ENCODE measurements at places on chromosomes 4 and X.

DNA sequence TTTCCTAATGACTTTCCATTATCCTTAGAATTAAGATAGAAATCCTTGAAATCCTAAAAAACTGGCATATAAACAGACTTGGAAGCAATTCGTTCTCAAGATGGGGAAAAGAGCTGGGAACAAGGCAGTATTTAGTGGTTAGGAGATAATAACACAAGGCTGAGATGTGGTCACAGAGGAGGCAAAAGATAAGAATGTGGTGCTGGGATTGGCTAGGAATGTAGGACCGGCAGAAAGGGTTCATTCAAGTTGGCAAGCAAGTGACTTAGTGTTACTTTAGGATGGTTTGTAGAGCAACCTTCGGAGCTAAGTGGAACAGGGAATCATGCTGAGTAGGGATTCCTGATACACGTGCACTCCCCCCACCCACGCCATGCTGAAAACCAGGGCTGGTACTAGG is 121.9 kb upstream of the RPS6KA3 start:
- DNase-seq: no peak

DNA sequence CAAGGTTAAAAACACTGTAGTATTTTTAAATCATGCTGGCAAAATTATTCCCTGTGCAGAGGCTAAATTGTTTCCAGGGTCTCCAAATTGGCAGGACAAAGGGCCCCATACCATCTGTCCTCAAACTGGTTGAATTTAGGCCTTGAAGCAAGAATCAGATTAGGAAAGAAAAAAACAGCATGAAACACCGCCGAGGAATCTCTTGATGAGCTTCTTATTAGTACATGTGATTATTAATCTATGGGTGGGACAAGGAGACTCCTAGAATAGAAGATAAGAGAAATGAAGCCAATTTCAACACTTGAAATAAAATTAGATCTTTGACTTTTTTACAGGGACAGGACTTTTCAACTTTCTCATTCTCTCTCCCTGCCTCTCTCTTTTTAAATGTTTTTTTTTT is 7.1 kb upstream of the CLNK start:
- DNase-seq: no peak

GRCh38 chr4:165583341-165583740 is 204.5 kb downstream of the CPE start:
- DNase-seq: no peak

- peak; percentile 35 for DNase-seq
Measured at GRCh38 chrX:44244008-44244407, 99.5 kb downstream of the EFHC2 start.

DNA sequence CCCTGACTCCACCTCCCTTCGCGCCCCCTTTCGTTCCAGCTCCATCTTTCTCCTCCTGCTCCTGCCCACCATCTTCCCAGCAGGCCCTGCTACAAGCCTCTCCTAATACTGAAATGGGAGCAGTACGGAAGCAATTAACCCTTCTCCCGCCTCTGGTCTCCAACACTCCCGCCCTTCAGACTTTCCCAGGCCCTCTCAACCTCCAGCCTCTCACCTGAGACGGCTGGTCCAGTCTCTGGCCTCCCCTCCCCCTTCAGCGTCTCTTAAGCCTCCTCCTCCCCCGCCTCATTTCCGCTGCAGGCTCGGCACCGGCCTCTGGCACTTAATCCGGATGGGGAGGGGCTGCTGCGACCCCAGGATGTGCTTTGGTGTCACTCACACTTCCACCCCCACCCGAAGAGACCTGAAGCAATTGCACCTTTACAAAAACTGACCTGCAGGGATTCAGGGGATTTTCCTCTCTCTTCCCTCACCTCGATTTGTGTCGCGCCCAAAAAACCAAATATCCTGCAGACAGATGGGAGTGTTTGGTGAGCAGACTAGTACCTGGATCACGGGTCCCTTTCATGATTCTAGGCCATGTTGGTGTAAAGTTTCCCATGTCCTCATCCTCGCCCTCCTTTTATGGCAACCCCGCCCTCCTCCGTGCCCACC is 657 bp downstream of the TCEAL8 start:
- DNase-seq: peak; percentile 21

DNA sequence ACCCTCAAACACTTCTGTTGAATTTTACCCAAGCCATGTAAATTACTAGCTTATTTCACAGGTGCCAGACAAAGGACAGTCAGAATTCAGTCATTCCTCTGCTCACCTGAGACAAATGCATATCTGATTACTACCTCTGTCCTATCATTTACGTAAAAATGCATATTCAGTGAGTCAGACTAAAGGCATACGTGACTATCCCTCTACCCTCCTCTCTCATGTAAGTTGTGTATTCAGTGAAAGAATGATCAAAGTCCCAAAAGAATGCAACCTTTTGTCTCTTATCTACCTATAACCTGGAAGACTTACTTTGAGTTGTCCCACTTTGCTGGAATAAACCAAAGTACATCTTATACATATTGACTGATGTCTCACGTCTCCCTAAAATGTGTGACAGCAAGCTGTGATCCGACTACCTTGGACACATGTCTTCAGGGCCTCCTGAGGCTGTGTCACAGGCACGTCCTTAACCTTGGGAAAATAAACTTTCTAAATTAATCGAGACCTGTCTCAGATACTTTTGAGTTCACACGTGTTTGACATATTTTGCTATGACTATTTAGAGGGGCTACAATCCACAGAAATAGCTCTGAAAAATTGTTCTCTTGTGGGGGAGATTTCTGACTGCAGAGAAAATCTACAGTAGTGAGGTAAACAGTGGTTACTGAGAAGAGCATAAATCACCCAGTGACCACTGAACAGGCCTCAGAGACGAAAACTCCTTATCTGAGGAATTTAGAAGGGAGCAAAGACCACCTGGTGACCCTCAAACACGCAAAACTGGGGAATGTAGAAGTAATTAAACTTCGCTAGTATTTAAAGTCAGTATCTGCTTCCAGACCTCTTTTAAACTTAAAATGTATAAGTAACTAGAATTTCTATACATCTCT is 1575.8 kb downstream of the STIM2 start:
- no peak for DNase-seq

DNA sequence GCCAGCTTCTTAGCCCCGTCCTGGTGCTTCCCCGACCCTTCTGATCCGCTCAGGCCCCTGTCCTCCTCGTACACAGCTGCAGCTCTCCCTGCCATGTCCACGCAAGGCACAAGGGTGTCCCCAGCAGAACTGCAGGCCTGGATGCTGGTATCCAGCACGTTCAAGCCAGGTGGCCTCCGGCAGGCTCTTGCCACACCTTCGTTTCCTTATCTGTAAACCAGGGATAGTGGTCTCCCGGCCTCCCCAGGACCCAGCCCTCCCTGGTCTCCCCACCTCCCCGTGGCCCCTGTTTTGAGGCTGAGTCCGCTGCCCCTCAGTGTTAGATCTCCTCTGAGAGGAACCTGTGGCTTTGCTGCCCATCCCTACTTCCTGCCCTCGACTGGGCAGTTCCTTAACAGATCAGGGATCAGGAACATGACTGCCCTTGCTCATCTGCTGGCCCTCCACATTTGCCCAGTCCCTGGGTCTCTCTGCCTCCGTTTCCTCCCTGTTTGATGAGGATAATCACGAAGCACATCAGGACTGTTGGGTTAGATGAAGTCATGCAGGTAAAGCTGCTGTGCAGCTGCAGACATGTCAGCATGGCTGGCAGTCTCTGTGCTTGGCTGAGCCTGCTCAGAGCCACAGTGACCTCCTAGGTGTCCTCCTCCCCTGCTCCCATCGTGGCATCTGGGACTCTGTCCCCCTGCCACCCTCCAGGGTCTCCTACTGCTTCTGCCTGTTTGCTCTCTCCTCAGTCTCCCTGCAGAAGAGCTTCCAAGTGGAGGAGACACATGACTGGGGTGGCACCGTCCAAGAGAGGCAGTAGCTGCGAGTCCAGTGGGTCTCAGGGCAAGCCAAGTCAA is 32.9 kb downstream of the PIGG start:
- DNase-seq: no peak

DNA sequence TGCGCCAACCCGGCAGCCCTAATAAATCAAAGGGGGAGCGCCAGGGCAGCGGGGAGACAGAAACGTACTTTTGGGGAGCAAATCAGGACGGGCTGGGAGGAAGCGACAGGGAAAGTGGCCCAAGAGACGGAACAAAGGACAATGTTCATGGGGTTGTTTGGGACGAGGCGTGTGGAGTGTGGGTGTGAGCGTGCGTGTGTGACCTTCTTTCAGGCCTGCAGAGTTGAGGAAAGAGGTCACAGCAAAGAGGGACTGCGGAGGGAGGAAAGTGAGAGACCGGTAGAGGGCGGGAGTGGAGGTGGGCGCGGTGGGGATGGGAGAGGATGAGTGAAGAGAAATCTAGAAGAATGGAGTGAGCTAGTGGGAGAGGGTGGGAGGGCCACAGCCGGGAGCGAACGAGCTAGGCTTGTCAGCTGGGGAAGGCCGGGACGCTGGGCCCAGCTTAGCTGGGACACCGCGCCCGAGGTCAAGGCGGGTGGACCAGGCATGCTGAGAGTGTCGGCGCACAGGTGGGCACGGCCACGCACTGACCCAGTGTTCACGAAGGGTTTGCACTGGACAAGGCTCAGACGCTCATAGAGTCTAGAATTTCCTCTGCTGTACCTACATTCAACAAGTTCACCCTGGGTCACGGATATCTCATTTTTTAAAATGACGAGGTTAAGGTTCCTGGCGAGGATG is 14.7 kb upstream of the PITX2 start:
- DNase-seq: no peak

- no peak for DNase-seq
Measured at GRCh38 chr4:5893591-5893990, 705 bp upstream of the CRMP1 start.

DNA sequence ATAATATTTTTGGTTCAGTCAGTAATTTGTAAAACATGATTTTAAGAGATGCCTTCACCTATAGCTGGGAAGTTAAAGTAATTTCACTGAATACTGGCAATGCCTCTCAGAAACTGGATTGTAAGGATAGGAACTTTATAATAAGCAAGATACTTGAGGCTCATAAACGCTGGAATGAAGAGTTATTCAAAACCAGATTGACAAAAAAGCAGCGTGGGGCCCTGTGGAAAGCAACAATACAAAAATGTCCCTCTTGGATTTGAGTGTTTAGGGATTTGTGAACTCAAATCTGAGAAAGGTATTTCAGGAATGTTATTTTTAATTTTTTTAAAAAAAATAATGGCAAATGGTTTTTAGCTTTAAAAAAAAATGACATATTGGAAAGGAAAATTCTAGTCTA is 94.6 kb downstream of the ANK2 start:
- no peak for DNase-seq

- no peak for DNase-seq
Measured at GRCh38 chr4:31995943-31996901, 1276.1 kb downstream of the PCDH7 start.

- no peak for DNase-seq
Measured at GRCh38 chr4:138685316-138685715, 330.3 kb upstream of the NOCT start.

DNA sequence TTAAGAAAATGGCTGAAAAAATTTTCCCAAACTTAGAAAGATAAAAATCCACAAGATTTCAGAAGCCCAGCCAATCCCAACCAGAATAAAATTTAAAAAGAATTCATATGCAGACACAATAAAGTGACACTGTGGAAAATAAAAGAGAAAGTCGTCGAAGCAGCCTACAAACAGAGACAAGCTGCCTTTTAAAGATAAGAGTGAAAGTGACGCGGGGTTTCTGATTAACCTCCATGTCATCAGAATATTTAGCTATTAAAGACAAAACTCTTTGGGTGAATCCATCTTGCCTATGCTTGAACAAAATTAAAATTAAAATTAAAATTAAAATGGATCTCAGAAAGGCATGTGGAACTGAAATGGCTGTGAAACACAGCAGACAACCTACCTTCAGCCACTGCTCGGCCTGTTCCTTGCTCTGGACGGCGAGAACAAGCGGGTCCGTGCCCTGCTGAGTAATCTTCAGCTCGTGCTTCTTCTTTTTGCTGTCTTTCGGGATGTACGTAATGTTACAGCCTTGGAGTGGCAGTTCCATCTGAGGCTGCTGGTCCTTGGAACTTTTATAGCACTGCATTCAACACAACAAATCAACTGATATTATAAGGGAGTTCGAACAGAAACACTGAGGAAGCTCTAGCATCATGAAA is 101.4 kb downstream of the AFAP1 start:
- DNase-seq: no peak

DNA sequence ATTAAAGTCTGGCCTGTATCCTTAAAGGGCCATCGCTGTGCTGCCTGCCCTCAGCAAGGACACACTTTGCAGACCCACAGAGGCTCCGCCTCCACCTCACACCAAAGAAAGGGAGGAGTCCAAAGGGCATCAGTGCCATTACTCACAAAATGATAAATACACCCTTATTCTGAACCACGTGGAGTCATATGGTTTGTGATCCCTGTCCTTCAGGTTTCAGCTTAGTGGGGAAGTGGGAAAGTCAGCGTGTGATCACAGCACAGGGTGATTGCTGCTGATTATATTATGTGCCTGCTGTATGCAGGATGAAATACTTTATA is 35.9 kb upstream of the MSANTD1 start:
- DNase-seq: no peak

- DNase-seq: no peak
Measured at GRCh38 chrX:100720301-100720700, 11.6 kb downstream of the SYTL4 start.

GRCh38 chr4:10115797-10116568 is 616 bp downstream of the WDR1 start:
- DNase-seq: peak; percentile 62

- DNase-seq: no peak
Measured at GRCh38 chr4:74062953-74063352, 24.5 kb upstream of the CXCL3 start.

DNA sequence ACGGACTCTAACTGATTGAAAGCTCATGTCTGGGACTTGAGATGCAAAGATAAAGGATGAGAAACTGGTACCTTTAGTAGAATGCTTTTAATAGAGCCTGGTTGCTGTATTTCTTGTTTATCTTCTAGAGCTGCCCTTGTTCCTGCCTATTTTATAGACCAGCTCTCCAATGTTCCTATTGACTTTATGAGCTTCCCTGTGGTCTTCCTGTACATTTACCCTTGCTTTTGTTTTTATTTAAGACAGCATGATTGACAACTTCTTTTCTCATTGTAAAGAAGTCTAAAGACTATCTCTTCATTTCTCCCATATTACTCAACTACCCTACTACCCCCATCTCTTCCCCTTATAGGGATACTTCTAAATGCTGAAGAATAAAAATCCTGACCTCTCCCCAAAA is 174.7 kb downstream of the UGT8 start:
- DNase-seq: no peak

GRCh38 chrX:11138498-11139390 is 27.6 kb downstream of the HCCS start:
- no peak for DNase-seq

GRCh38 chrX:44223150-44223549 is 120.3 kb downstream of the EFHC2 start:
- no peak for DNase-seq

GRCh38 chr4:25350561-25350960 is 26.5 kb upstream of the ANAPC4 start:
- DNase-seq: no peak
